Skeletal muscle cell (primary cell): ENCODE measurements at places on chromosomes 11 and 22.
A peak's percentile ranks its signal among the peaks of the same experiment; 100 is the strongest.

- no peak for DNase-seq
These were observed 25.9 kb downstream of the OR51E2 start for GRCh38 chr11:4671741-4672140.

DNA sequence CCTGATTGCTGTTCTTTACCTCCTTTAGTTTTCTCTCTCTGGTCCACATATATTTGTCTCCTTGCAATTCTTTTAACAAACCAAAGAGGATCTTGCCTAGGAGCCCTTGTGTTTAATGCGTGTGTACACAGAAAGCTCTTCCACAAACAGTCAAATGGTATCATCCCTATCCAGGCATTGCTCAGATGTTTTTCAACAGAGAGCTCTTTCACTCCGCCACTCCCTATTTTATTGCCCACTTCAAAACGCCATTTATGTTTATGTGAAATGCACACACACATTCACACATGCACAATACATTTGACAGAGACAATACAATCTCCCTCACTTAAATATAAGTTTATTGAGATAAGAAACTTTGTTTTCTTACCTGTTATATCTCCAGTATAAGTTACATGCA, 4.7 kb downstream of the OR5AP2 start:
- no peak for DNase-seq

DNA sequence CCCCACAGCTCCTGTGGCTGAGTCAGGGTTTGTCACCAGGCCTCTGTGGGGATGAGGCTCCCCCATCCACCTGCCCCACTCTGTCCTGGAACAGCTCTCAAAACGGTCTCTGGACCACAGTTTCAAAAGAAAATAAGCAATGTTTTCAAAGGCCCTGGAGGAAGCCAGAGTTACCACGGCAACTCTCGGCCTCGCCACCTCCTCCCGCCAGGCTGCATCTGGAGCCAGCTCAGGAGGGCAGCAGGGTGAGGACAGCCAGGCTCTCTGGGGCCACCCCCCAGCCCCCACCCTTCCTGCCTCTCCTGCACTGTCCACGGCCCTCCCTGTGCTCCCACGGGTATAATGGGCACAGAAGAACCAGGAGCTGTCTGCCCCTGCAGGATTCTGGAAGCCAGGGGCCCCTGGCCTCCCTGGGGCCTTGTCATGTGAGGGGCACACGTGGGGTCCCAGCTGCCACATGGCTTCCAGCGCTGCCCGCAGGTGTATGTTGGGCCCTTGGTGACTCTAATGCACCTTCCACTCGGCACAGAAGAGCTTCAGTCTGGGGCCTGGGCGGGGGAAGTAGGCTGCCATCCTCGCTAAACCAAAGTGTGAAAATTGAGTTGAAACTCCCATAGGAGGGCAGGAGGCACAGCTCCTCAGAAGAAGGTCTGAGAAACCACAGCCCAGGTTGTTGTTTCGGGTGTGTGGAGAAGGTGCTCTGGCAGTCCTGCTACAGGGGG, 10.3 kb downstream of the CD81 start:
- no peak for DNase-seq

- DNase-seq: peak; percentile 34
These were observed 9.4 kb downstream of the SOX6 start for GRCh38 chr11:16346975-16347374.

DNA sequence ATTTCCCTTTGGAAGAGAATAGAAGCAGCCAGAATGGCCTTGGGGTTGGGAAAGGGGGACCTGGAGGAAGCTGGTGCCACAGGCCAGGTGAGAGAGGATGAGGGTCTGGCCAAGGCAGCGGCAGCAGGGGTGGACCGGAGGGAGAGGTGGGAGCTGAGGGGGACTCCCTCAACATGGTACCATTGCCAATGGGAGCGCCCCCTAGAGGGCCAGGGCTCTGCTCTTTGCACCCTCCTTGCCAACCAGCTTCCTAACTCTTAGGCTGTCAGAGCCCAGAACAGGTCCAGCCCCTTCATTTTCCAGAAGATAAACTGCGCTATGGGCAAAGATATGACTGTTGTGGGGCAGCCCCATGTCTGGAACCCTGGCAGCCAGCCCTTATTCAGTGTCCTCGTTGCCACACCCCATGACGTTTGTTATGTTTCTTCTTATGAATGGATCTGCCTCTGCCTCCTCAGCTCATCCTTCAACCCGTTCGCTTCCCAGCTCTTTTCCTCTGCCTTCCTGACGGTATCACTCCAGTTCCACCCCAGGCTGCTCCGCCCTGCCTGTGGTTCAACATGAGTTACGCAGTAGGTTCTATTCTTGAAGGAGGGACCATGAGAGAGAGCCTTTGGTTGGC, 185.2 kb downstream of the GRIK4 start:
- DNase-seq: no peak

- DNase-seq: peak; percentile 42
These were observed 28.0 kb downstream of the ZC3H12C start for GRCh38 chr11:110121204-110121603.

DNA sequence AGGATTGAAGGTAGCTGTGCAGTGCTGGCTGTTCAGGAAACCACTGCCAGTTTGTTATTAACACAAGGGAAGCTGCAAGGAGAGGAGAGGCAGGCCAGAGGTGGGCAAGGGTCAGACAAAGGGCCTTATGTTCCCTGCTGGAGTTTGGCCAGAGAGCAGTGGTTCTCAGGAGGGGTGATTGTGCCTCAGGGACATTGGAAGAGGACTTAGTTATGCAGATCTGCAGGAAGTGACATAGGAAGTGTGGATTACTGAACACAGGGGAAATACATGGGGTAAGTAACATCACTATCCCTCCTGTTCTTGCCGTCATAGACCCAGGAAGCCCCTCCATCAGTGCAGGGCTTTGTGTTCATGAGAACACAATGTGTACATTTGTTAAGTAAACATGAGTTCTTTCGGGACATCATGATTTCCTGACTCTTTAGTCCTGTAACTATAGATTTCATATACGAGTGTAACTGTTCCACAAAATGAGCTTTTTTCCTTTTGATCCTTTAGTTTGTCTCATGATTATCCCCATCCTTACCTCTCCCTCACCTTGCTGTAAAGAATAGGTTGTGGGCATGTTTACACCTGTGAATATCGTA, 5.9 kb downstream of the SRRD start:
- no peak for DNase-seq

DNA sequence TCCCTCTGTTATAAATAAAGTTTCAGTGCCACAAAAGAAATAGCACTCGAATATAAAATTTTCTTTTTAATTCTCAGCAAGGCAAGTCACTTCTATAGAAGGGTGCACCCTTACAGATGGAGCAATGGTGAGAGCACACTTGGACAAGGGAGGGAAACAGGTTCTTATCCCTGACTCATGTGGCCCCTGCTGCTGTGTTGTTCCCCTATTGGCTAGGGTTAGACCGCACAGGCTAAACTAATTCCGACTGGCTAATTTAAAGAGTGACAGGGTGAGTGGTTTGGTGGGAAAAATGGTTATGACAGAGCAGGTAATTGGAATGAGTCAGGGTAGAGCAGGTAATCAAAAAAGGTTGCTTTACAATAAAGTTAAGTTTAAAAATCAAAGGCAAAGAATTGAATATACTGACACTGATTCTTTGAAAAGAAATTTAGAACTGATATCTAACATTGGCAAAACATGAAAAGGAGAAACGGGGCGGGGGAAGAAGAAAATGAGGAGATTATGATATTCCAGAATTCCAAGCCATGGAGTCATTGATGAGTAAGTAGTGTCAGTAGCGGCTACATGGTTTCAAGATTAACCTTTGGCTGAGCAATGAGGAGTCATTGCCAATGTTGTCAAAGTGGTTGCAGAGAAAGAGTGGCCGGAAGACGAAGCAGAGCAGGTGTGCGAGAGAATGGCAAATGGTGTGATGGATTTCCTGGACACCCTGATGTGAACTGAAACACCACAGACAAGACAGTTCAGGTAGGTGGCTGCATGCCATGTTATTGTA, 48.4 kb upstream of the MRGPRX1 start:
- DNase-seq: peak; percentile 2

- DNase-seq: no peak
These were observed 124.7 kb upstream of the BMAL1 start for GRCh38 chr11:13152736-13153541.

DNA sequence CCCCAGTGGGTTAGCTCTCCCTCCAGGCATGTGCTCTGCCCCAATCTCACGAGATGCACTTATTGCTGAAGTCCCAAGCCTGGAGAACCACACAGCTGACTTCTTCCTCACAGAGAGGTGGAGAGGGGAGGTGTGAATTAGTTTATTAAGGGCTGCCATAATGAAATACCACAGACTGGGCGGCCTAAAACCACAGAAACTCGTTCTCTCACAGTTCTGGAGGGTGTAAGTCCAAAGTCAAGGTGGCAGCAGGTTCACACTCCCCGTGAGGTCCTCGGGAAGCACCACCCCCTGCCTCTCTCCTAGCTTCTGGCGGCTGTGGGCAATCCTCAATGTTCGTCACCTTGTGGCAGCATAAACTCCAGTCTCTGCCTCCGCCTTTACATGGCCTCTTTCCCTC, 39.3 kb downstream of the TECTA start:
- DNase-seq: no peak

GRCh38 chr11:65780770-65781151, at the start of gene AP5B1:
Gene AP5B1 (minus strand): TSS chr11:65780976. CDS start chr11:65780591, 385 bp downstream.
- no peak for DNase-seq

- no peak for DNase-seq
These were observed 12.6 kb downstream of the SCARF2 start for GRCh38 chr22:20424932-20425565.

- no peak for DNase-seq
These were observed 404.1 kb downstream of the SHANK2 start for GRCh38 chr11:70848243-70848750.
